ENCODE measurements at places on chromosomes 16 and 17.
A peak's percentile ranks its signal among the peaks of the same experiment; 100 is the strongest.

DNA sequence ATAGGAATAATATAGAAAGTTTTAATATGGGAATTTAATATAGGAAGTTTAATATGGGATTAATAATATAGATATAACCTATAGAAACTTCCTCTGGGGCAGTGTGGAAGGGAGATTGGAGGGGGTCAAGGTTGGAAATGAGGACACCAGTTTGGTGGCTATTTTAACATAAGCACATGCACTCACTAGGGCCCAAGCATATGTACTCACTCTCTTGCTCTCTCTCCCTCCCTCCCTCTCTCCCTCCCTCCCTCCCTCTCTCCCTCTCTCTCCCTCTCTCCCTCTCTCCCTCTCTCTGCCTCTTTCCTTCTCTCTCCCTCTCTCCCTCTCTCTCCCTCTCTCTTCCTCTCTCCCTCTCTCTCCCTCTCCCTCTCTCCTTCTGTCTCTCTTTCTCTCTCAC, 528.1 kb downstream of the NPIPA7 start:
- no peaks in the 10 kb centered on the region for H3K4me1 ChIP-seq
- H3K27me3 ChIP-seq = peaks cover 11% of the 10 kb centered on the region
- H3K36me3 ChIP-seq = peaks cover 2% of the 10 kb centered on the region
- H3K4me3 ChIP-seq = no peak overlapping the region
- no peak overlapping the region for H3K27ac ChIP-seq

- no peaks in the 10 kb centered on the region for H3K27me3 ChIP-seq
- H3K4me3 ChIP-seq = peak overlapping the region; percentile 70
- no peaks in the 10 kb centered on the region for H3K36me3 ChIP-seq
- H3K27ac ChIP-seq = peak overlapping the region; percentile 17
- peaks cover 16% of the 10 kb centered on the region for H3K4me1 ChIP-seq
These were observed 6.6 kb upstream of the SMARCD2 start for GRCh38 chr17:63848834-63849689.

GRCh38 chr17:44971776-44972483, 3.8 kb upstream of the C1QL1 start:
- no peak overlapping the region for H3K27ac ChIP-seq
- H3K4me1 ChIP-seq = peaks cover 14% of the 10 kb centered on the region
- H3K36me3 ChIP-seq = peaks cover 2% of the 10 kb centered on the region
- DNase-seq = no peak

GRCh38 chr17:72273289-72274056, 152.7 kb downstream of the SOX9 start:
- no peak for DNase-seq
- no peak overlapping the region for H3K27ac ChIP-seq
- H3K36me3 ChIP-seq = no peaks in the 10 kb centered on the region
- no peaks in the 10 kb centered on the region for H3K4me1 ChIP-seq
- no peaks in the 10 kb centered on the region for H3K27me3 ChIP-seq

DNA sequence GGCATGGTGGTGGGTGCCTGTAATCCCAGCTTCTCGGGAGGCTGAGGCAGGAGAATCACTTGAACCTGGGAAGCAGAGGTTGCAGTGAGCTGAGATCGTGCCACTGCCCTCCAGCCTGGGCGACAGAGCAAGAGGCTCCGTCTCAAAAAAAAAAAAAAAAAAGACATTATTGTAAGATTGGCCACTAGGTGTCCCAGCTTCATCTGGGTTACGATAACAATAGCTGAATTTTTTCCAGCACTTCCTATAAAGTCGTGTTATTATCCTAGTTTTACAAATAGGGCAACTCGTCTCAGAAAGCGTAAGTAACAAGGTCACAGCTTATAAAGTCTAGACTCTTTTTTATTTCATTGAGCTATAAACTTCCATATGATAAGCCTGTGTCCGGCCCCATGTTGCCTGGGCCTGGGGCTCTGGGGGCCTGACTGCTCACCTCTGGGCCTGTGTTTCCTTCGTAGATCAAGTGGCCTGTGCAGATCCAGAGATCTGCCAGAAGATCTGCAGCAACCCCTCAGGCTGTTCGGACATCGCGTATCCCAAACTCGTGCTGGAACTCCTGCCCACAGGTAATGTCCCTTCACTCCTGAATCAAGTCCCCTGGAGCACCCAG, 60.5 kb downstream of the SLC5A11 start:
- no peak for DNase-seq
- H3K36me3 ChIP-seq = no peaks in the 10 kb centered on the region

- DNase-seq = no peak
- H3K4me3 ChIP-seq = no peak overlapping the region
- no peaks in the 10 kb centered on the region for H3K36me3 ChIP-seq
- H3K27ac ChIP-seq = no peak overlapping the region
- peaks cover 23% of the 10 kb centered on the region for H3K27me3 ChIP-seq
These were observed 93.4 kb upstream of the TNRC6A start for GRCh38 chr16:24635900-24636610.

DNA sequence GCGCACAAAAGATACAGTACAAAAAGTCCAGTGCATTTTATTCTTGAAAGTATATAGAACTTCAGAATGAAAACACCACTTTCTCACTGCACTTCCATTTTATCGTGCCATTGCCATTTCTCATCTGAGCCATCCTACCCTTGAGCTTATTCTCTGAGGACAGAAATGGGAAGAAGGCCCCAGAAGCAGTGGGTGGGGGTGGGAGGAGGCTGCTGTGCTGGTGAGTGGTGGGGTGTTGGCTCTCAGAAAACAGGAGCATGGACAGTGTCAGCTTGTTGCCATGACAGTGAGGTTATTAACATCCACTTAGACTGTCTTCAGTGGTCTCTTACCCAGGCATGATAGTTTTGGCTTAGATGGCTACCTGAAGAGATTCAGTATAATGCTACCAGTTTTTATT, 4.5 kb downstream of the ATMIN start:
- H3K36me3 ChIP-seq = peaks cover 7% of the 10 kb centered on the region
- no peak for DNase-seq
- no peaks in the 10 kb centered on the region for H3K27me3 ChIP-seq
- peak overlapping the region; percentile 67 for H3K27ac ChIP-seq

GRCh38 chr17:48526608-48527546, 3.9 kb downstream of the HOXB1 start:
- H3K4me3 ChIP-seq = no peak overlapping the region
- H3K27me3 ChIP-seq = peaks cover 58% of the 10 kb centered on the region
- peaks cover 4% of the 10 kb centered on the region for H3K36me3 ChIP-seq
- no peak for DNase-seq
- no peak overlapping the region for H3K27ac ChIP-seq

GRCh38 chr16:50261160-50261706, 5.1 kb upstream of the ADCY7 start:
- DNase-seq = no peak
- no peaks in the 10 kb centered on the region for H3K27me3 ChIP-seq
- H3K4me1 ChIP-seq = peaks cover 30% of the 10 kb centered on the region
- H3K36me3 ChIP-seq = no peaks in the 10 kb centered on the region

DNA sequence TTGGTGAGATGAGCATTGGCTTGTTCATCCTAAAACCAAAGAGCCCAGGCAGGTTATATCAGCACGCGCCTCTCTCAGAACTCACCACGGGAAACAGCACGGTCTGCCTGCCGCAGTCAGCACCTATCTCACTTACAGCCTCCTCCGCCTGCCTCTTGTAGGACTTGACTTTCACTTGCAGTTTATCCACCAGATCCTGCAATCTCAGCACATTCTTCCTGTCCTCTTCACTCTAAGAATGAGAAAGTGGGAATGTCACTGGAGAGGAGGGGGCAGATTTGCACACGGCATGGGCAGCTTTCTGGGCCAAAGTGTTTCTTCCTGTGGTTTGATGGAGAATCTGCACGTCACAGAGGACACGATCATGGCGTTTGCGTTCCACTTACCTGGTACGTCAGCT, 27.4 kb downstream of the MYH3 start:
- peaks cover 5% of the 10 kb centered on the region for H3K36me3 ChIP-seq
- H3K27ac ChIP-seq = no peak overlapping the region
- H3K27me3 ChIP-seq = peaks cover 3% of the 10 kb centered on the region
- no peak for DNase-seq
- H3K4me1 ChIP-seq = peaks cover 4% of the 10 kb centered on the region

- H3K4me3 ChIP-seq = no peak overlapping the region
- no peaks in the 10 kb centered on the region for H3K36me3 ChIP-seq
- no peaks in the 10 kb centered on the region for H3K27me3 ChIP-seq
- DNase-seq = no peak
These were observed 500.1 kb downstream of the MAF start for GRCh38 chr16:79100447-79100846.

- DNase-seq = no peak
- H3K4me3 ChIP-seq = no peak overlapping the region
- peak overlapping the region; percentile 21 for H3K27ac ChIP-seq
- H3K4me1 ChIP-seq = no peaks in the 10 kb centered on the region
- peaks cover 14% of the 10 kb centered on the region for H3K27me3 ChIP-seq
These were observed 53.4 kb downstream of the MEOX1 start for GRCh38 chr17:43608313-43608712.

DNA sequence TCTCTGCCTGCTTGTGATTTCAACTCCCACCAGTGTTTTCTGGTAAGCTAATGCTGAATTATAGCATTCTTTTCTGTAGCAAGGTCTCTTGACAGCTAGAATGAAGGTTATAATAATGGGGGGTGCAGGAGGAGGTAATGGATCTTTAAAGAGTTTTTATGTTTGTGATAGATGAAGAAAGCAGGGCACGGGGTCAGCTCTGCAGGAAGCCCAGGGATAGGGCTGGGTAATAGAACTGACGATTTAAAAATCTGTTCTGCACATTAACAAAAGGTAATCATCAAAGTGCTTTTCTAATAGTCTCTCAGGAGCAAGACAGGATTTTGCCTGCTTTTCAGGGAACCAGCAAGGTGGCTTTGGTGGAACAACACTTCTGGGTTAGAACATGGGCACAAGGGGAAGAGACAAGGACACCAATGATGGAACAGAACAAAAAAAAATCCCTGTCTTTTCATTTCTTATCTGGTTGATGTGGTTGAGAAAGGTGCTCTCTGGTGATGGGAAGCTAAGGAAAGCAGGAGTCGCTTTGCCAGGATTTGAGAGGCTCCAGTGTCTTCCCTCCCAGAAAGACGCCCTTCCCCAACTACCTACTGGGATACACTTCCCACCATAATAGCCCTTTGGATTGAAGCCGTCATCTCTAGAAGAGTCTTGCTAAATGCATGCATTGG, 263.1 kb downstream of the PHKB start:
- no peak overlapping the region for H3K4me3 ChIP-seq
- peaks cover 14% of the 10 kb centered on the region for H3K27me3 ChIP-seq
- H3K36me3 ChIP-seq = no peaks in the 10 kb centered on the region
- no peak overlapping the region for H3K27ac ChIP-seq
- DNase-seq = no peak

DNA sequence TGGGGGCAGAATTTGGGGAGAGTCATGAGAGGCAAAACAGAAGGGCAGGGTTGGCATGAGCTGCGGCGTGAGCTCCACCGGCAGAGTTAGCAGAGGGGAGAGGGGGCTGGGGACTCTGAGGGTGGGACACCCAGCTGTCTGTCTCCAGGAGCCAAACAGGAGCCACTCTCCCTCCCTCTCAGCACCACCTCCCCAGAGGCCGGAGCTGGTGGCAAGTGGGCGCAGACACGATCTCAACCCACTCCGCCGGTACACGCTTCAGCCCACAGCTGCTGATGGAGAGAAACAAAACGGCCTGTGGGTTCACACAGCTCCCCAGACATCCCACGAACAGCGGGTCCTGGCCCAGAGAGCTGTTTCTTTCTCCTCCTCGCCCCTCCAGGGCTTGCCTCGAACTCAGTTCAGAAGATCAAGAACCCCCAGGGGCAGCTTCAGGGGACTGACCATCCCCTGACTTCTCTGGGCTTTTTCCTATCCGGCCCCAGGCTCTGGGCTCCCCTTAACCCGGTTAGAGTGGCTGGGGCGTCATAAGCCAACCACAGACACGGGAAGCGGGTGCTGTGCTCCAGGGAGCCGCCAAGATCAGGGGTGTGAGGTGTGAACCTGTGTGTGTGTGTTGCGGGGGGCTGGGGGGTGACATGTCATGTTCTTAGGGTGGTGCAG, 7.6 kb downstream of the RHBDF2 start:
- H3K4me3 ChIP-seq = peak overlapping the region; percentile 92
- H3K27ac ChIP-seq = peak overlapping the region; percentile 93
- peaks cover 33% of the 10 kb centered on the region for H3K4me1 ChIP-seq
- no peaks in the 10 kb centered on the region for H3K36me3 ChIP-seq
- no peaks in the 10 kb centered on the region for H3K27me3 ChIP-seq
- DNase-seq = no peak

- H3K36me3 ChIP-seq = peaks cover 3% of the 10 kb centered on the region
- no peak overlapping the region for H3K4me3 ChIP-seq
- peaks cover 20% of the 10 kb centered on the region for H3K27me3 ChIP-seq
- no peak overlapping the region for H3K27ac ChIP-seq
These were observed 6.9 kb downstream of the SEZ6L2 start for GRCh38 chr16:29892458-29892813.

DNA sequence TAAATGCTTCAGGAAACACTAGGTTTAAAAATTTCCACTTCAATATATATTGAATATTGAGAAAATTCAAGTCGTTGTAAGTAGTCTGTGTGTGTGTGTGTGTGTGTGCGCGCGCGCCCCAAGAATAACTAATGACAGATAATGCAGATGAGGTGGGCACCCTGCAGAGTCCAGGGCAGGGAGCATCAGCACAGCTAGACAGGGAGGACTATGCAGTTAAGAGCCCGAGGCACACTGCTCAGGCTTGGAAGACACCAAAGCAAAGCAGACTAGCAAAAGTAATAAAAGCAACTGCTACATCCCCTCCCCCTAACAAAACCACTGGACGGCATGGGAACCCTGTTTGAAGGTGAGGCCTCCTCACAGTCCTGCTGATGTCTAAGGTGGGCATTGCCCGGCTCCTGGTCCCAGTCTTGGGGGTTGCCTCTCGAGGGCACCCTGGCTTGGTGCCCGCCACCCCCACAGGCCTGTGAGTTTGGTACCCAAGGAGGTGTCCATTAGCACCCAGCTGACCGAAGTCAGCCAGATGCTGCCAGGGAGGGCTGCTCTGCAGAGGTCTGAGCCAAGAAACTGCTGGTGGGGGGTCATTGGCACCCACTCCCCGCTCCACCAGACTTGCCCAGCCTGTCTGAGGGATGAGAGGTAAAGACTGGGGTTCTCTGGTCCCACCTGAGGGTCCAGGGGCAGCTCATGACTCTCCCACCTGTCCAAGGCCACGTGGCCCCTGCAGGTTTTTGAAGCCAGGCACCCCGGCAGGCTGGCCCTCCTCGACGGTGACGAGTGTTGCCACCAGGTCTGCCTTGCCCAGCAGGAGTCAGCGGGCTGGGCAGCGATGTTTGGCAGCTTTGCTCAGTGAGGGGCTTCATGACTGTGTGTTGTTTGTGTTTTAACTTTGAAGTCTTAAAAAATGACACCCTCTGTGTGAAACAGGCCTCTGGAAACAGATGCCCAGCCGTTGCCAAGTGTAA, 18.7 kb downstream of the LRRC75A start:
- H3K4me1 ChIP-seq = peaks cover 8% of the 10 kb centered on the region
- H3K4me3 ChIP-seq = no peak overlapping the region
- no peaks in the 10 kb centered on the region for H3K36me3 ChIP-seq
- no peak for DNase-seq

- H3K4me3 ChIP-seq = peak overlapping the region; percentile 97
- peaks cover 49% of the 10 kb centered on the region for H3K4me1 ChIP-seq
- H3K36me3 ChIP-seq = peaks cover 5% of the 10 kb centered on the region
- H3K27me3 ChIP-seq = no peaks in the 10 kb centered on the region
- peak; percentile 93 for DNase-seq
These were observed 5.3 kb downstream of the RNF166 start for GRCh38 chr16:88700636-88701482.
